Progenitor cell of endocrine pancreas (in vitro differentiated cells): ENCODE measurements at places on chromosomes 6 and 20.

DNA sequence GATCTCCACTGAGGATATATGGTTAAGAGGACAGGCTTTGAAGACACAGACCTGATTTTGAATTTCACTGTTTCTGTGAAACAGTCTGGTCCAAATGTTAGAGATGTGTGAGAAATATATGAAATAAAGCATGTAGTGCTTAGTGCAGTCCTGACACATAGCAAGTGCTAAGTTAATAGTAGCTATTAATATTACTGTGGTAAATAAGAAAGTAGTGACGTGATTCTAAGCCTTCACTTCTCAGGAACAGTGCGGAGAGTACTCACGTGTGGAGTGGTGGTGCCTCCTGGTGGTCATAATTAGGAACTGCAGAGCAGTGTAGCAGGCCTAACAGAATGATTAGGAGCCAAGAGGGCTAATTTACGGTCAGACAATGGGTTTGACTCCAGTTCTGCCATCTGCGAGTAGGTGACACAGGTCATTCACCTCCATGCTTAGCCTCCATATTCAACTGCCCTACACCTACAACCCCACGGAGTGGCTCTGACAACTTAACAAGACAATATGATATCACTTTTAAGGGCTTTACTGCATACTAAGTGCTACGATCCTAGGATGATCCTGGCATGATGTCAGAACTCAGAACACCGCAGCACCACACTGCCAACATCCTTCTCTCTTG lies 106.2 kb downstream of the JPH2 start:
- DNase-seq: peak; percentile 57

- no peak for DNase-seq
Measured at GRCh38 chr6:29755295-29755871, 32.1 kb downstream of the HLA-F start.

DNA sequence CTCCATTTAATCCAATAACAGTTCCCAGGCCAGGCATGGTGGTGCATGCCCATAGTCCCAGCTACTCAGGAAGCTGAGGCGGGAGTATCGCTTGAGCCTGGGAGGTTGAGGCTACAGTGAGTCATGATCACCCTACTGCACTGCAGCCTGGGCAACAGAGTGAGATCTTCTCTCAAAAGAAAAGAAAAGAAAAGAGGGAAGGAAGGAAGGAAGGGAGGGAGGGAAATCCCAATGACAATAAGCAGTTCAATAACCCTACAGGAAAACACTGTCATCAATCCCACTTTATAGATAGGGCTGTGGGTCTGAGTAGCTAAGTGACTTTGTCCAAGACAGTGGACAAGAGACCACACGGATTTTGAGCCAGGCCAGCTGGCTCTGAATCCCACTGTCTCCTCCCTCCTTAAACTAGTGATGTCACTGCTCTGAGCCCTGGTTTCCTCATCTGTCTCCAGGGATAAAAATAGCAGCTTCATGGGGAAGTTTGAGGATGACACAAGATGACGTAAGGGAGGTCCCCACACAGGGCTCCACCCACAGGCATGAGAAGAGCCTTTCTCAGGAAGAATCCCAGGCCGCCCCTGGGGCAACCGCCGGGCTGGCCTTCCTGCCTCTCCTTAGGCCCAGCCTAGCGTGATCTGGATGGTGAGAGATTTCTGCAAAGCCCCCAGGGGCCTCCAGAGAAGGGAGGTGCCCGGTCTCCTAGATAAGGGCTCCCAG lies 7.2 kb upstream of the TRIB3 start:
- DNase-seq: no peak

- no peak for DNase-seq
Measured at GRCh38 chr6:122930252-122931180, 65.5 kb upstream of the CLVS2 start.

DNA sequence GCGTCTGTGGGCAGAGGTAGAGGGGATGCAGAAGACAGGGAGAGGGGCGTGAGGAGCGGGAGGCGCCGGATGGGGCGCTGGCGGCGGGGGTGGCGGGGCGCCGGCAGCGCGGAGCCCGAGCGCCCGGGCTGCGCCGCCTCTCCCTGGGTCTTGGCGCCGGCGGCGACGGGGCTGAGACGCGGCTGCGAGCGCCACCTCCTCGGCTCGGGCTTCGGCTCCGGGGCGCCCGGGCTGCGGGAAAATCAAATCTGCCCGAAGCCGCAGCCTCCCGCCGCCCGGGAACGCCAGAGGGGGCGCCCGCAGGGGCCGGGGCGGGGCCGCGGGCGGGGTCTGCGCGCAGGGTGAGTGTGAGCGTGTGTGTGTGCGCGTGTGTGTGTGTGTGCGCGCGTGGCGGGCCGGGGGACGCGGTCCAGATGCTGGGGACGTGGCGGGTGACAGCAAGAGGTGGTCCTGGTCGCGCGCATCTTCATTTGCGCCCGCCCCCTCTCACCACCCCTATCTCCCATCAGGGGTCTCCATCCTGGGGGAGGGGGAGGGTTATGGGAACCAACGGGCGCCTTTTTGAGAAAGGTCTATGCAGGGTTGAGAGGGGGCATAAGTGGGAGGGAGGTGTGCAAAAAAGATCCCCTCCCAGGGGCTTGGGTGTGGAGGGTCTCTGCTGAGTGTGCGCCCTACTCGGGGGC lies 646 bp upstream of the CPNE5 start:
- DNase-seq: peak; percentile 52

DNA sequence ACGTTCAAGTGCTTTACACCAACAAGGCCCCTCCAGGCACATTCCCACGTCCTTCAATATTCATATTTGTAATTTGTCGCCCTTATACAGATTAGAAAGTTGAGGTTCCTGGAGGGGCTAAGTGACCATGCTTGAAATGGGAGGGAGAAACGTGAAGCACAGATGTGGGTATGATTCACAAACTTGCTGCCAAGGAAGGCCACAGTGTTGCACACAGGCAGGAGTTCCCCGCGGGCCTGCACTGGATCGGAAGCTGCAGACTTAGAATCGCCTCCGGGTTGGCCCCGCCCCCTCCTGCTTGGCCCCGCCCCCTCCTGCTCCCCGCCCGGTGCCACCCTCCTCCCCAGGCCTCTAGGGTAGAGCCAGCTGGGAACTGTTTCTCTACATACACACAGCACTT lies 58.2 kb upstream of the QKI start:
- DNase-seq: no peak

DNA sequence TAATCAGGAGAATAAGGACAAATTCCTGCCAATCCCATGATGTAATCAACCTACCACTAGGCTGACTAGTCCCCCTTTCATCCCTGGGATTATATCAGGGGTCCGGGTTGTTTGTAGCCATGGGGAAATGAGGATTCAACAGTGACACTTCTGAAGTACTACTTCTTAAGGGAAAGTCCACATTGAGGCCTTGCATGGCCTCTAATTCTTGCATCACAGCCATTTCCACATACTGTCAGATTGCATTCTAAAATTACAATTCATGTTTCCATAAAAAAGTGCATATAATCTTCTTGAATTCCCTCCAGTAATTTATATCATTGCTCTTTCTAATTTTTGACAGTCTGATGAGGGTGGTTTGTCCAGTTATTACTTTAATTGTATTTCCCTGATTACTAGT lies 184.2 kb downstream of the PHF3 start:
- no peak for DNase-seq

GRCh38 chr6:35786810-35787209 lies 6.0 kb downstream of the CLPSL1 start:
- DNase-seq: no peak

GRCh38 chr6:149716181-149716963 lies 1.5 kb downstream of the LATS1 start:
- no peak for DNase-seq
